Occipital lobe (tissue), 3 donors: ENCODE measurements at places on chromosomes 11 and 22.

DNA sequence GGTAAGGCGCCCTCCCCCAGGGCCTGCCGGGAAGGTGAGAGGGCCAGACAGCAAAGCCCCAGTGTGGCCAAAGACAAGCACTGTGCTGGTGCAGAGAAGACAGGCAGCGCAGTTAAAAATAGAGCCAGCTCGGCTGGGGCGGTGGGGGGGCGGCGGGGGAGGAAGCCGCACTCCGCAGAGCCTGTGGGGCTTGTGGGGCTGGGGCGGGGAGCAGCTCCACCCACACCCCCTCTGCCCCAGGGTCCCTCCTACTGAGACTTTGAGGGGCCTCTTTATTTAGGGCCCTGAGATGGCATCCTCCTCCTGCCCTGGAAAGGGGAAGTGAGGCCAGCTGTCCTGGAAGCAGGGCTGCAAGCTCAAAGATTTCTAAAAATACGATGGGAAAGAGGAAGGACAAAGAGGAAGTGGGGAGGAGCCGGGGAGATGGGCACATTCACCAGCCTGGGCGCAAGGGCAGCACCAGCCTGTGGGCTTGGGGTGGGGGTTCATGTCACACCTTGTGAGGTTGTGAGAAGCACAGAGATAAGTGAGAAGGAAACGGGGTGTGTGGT is 2.6 kb downstream of the CYTH4 start:
- DNase-seq = peak; percentile 25

DNA sequence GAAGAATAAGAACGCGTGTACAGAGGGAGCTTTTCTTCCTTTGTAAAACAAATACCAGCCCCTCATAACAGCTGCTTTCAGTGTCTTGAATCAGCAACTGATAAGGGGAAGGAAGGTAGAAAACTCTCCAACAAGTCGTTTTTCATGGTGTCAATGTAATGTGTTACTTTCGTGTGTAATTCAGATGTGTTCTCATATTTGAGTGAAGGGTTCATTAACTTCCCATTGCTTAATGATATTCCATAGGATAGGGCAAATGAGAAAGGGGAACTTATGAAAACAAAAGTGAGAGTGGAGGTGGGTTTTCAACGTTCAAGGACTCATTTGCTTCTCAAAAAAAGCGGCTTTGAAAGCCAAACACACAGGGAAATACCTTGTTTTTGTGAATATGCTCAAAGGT is 452.1 kb downstream of the NTM start:
- no peak for DNase-seq

DNA sequence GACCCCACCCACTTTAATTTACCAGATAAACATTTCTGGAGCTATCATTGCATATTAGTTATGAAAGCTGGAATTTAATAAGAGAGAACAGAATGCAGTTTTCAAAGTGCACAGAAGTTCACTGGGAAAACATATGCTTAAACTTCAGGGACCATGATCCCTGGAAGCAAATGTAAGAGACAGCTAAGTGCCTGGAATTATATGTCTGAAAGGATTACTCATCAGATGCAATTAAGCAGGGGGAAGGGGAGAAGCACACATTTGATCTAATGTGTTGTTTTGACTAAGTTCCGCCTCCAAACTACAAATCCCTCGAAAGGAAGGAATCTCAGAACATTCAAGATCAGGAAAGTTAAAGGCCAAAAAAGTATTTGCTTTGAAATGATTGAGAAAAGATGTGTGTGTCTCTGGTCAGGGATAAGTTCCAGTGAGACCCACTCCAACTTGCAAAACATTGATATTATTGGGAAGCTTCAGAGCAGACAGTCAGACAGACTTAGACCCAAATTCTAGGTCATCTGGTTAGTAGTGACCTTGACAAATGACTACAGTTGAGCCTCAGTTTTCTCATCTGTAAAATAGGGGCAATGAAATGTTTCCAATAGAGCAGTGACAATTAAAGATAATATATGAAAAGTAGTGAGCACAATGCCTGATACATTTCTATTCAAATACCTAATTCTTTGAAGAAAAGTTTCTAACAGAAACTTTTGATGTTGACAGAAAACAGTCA is 147.6 kb downstream of the ME3 start:
- no peak for DNase-seq

DNA sequence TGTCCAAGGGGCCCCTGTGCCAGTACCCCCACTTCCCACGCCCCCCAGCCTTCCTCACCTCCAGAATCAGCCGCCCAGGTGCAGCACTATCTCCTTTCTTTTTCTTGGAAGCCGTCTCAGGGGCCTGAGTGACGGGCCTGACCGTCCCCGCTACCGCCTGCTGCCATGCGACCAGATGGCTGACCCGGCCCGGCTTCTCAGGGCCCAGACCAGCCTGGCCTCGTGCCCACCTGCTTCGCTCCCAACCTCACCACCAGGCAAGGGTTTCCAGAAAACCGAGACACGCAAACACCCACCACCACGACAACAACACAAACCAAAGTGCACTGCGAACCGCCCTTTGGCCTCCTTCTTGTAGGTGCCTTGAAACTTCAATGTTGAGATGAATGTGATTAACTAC is 39.1 kb downstream of the MACROD1 start:
- no peak for DNase-seq

DNA sequence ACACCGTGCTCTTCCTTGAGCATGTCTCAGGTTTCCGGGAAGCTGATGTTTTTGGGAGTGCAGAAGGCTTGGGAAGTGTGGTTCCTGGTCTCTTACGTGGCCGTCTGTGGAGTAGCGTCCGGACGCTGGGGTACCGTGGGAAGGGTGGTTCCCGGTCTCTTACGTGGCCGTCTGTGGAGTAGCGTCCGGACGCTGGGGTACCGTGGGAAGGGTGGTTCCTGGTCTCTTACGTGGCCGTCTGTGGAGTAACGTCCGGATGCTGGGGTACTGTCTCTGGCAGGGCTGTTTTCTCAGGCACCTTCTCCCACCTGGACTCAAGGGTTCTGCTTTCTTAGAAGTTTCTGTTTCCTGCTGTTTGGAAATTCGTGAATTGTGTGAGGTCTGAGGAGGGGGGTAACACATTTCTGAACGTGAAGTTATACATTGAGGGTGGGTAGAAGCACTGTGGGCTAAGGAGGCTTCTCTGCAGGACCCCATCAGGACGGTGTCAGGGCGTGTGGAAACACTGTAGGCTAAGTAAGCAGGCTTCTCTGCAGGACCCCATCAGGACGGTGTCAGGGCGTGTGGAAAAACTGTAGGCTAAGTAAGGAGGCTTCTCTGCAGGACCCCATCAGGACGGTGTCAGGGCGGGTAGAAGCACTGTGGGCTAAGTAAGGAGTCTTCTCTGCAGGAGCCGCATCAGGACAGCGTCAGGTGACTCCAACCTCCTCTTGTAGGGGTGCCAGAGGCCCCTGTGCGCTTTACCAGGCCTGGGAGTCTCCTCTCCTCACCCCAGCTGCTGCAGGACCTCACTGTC is 5.3 kb upstream of the IFITM3 start:
- no peak for DNase-seq

GRCh38 chr11:68803766-68804165 is 38.0 kb downstream of the CPT1A start:
- DNase-seq = no peak

- DNase-seq = no peak
Measured at GRCh38 chr22:49362211-49362839, 465.3 kb downstream of the BRD1 start.

- no peak for DNase-seq
Measured at GRCh38 chr11:69542314-69543168, 61.1 kb downstream of the LINC01488 start.

DNA sequence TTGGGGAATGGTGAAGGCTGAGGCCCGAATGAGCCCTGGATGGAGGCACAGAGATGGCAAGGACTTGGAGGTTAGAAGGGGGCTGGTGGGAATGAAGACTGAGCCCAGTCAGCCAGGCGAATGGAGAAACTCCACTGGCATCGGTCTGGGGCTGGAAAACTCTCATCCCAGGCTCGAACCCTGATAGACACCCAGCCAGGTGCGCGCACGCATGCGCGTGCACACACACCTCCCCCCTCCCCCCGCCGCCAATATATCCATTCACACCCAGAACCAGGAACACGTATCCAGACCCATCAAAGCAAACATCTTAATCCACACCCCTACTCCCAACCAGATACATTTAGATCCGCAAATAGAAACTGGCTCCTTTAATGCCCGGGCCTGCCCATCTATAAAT is 139.3 kb downstream of the CEP164 start:
- no peak for DNase-seq

DNA sequence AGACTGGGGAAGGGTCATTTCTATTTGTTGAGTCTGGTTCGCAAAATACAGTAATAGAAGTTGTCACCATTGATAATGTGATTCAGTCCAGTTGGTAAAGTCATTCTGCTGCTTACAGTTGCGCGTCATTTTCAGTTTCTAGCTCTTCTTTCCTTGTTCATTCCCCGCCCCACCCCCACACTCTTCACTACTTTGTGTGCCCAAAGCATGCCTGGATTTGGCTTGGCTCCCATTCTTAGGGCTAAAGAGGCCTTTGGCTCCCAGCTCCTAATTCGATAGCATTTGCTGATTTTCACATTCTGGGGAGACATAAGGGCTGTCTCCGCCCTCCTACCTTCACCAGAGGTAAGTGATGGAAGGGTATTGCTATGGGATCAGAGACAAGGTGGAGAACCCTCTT is 43.0 kb downstream of the CECR2 start:
- DNase-seq = no peak

DNA sequence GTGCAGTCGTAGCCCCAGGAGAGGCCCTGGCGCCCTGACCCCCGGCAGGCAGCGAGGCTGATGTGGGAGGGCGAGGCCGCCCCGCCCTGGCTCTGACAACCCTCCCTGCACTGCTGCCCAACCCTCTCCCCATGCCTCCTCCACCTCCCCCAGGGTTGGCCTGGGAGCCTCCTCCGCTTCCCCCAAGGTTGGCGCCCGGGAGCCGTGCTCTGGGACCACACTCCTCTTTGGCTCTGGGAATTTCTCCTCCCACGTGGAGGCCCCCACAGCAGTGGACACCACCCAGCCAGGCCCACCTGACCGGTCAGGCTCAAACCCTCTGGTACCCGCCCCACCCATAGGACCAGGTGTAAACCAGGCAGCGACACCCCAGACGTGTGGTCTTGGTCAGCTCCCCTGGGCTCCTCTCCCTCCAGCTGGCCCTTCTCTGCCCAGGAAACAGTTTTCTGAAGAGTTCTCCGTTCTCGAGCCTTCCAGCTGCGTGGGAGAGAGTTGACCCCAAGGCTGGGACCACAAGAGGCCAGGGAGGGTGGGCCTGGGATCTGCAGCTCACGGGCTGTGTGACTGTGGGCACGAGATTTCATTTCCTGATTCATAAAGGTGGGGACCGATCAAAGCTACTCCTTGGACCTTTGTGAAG is 39.5 kb upstream of the BRSK2 start:
- no peak for DNase-seq

DNA sequence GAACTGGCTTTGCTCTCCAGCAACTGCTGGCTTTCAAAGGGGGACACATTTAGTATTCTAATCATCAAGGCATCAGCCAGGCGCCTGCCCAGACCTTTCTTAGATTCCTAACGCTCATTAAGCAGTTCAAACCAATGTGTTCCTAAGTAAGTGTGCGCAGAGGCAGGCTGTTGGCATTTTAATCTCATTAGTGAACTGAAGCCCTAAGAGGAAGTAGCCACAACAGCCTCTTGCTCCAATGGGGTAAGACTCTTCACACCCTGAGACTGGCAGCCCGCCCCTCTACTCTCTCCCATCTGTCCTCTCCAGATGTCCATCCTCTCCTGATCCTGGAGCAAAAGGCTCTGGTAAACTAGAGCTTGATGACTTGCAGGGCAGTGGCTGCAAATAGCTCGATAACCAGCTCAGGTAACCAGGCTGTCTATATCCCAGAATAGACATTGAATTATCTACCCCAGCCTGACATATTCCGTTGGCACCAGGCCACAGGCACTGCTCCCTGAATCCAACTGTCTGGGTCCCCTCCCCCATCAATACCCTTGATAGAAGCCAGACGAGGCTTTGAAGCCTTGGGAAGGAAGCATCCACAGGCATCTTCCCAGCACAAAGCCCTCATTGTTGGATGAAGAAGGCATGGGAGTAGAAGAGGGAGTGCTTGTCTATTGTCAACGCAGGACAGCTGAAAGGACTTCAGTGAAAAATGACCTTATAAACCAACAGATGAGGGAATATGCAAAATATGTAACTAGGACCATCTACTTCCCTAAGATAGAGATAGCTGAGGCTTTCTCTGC is 321.1 kb downstream of the TENM4 start:
- no peak for DNase-seq

- DNase-seq = no peak
Measured at GRCh38 chr11:116171271-116172140, 601.3 kb downstream of the BUD13 start.

GRCh38 chr11:94933223-94934130 is 39.9 kb downstream of the CWC15 start:
- no peak for DNase-seq

- DNase-seq = no peak
Measured at GRCh38 chr22:39206491-39206890, 38.3 kb downstream of the PDGFB start.

- no peak for DNase-seq
Measured at GRCh38 chr11:78428266-78428636, 10.6 kb upstream of the GAB2 start.

GRCh38 chr11:66768088-66768521 is 39.1 kb upstream of the SPTBN2 start:
- DNase-seq = no peak

DNA sequence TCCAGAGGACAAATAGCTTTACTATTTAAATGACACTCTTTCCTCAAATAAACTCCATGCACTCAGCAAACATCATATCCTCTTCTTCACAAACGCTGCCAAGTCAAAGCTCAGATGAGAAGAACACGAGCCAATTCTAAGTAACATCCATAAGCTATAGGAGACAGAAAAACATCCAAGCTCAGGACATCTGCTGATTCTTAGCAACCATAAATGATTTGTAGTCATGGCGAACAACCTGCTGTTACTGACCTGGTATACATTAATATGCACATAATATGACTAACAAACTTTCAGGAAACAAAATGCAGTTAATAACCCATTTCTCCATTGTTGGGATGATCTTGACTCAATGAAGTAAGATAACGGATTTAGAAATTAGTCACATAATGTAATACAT is 6.7 kb downstream of the GALNT18 start:
- no peak for DNase-seq

- no peak for DNase-seq
Measured at GRCh38 chr11:45061641-45062040, 84.8 kb upstream of the PRDM11 start.

GRCh38 chr11:93652161-93652597 is 9.3 kb upstream of the CEP295 start:
- no peak for DNase-seq

GRCh38 chr22:40660730-40661129 is 18.6 kb upstream of the MCHR1 start:
- DNase-seq = no peak

DNA sequence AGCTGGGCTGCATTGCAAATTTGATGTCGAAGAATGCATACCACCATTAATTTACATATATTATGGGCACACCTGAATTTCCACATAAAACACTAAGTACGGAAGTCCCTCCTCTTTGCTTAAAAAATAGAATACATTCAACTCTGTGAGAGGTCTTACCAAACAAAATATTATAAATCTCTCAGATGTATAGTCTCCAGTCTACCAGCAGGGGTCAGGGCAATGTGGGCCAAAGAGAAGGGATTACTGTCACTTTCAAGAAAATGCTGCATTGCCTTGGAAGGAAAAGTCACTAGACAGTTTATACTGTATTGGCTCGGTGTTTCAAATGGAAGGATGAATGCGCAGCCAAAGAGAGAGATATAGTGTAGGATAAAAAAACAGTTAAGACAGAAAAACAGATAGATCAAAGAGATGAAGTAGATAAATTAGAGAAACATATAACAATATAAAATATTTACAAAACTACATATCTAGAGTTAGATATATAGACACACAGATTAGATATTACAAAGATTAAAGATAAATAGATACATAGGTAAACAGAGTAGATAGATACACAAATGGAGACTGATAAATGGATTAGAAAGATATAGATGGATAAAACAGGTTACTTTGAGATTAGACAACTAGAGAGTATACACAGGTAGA is 20.9 kb downstream of the SERGEF start:
- no peak for DNase-seq
